ENCODE measurements at places on chromosomes 12 and 14.

DNA sequence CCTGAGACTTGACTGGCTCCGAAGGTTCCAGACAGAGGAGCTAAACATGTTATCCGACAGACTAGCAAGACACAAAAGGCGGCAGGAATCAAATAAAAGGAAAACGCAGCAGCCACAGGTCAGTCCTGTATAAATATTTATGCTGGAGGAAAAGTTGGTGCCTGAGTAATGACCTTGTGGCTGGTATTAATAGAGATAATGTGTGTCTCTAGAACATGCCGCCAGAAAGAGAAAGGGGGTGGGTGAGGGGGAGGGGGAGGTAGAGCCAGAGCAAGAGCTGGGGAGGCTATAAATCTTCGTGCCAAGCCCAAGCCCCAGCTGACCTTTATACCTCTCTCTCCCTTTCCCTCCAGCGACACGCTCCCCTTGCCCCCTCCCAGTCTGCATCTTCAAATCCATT, 590.4 kb downstream of the MED13L start:
- DNase-seq: no peak

DNA sequence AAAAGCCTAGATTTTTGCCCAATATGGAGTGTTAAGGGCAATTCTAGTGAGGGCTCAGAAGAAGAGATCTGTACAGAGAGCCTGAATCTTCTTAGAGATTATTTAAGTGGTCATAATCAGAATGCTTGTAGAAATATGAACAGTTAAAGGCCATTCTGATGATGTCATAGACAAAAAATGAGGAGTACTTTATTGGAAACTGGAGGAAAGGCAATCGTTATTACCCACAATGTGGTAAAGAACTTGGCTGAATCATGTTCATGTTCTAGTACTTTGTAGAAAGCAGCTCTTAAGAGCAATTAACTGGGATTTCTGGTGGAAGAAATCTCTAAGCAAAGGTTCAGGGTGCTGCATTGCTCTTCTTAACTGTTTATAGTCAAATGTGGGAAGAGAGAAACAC, 36.4 kb upstream of the SYT10 start:
- DNase-seq: no peak

DNA sequence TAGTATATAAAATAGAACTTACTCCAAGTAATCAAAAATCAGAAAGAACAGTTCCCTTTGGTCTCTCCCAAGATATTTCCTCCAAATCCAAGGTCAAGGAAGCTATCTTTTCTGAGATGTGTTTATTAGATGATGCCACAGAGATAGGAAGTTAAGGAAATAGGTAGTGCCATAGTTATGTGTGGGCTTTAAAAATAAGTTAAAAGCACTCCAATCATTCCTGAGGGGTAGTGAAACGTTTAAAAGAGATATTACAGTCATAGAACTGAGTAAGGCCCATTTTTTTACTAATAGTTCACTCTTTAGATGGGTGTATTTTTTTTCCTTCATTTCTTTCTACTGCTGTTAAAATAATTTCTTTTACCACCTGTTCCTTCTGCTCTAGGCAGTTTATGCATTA, 1630.9 kb upstream of the SEL1L start:
- DNase-seq: no peak

DNA sequence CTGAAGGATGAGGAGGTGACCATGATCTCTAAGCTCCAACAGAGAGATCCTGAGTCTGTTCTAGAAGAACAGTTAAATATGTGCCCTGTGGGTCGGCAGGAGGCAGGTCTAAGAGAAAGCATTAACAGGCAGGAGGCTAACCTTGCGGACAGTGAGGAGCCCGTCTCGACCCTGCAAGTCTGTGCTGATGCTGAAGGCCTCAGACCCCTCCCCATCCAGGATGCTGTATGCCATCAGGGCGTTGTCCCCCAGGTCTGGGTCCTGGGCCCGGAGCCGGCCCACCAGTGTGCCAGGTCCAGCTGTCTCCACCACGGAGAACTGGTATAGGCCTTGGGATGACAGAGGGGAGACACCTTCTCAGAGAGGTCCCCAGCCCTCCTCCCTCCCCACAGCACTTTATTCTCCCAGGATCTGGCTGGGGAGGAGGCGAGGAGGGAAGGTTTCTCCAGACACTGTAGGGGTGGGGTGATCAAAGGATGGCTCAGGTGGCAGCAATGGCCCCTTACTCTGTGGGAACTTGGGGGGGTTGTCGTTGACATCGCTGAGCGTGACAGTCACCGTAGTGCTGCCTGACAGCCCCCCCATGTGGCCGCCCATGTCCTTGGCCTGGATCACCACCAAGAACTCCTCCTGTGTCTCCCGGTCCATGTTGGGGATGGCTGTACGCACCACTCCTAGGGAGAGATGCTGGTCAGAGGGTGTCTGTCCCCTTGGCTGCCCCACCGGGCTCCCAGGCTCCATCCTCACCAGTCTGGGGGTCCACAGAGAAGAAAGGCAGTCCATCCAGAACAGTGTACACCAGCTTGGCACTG, 3.1 kb downstream of the CDH24 start:
- DNase-seq: no peak

GRCh38 chr14:51716610-51717009, 64.9 kb downstream of the FRMD6 start:
- DNase-seq: no peak

- no peak for DNase-seq
Measured at GRCh38 chr12:46904406-46905238, 78.8 kb upstream of the SLC38A4 start.

- DNase-seq: no peak
Measured at GRCh38 chr12:71719647-71720370, 33.9 kb downstream of the TMEM19 start.

DNA sequence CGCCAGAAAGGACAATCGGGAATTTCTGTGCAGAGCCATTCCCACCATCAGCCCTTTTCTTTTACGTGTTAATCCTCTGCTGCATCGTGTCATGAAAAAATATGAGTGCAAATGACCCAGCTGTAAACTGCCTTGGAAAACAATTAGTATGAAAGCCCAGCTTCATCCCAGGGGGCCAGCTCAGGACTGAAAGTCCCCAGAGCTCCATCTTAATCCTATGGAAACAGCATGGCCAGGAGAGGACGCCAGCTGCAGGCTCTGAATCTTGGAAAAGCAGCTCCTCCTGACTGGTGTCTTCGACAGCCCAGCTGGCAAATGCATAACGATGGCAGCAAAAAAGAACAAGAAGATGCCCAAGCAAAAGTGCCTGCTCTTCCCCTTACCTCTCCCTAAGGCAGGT, 191.5 kb downstream of the NTF3 start:
- DNase-seq: no peak

DNA sequence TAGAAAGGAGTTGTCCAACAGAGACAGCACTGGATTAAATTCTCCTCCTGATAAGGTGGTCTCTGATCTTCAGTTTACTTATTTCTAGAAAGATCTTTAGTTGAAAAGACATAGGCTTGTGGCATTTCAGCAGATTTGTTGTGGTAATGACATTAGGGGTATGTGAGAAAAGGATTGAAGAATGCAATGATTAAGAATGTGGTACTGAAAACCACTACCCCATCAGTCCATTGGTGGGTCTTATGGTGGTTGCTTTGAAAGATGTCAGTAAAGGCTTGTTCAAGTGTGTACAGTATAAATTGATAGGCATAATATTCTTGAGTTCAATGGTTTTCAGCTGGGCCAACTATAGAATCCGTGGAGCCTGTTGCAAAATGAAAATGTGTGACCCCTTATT, 10.8 kb downstream of the PPFIBP1 start:
- no peak for DNase-seq

DNA sequence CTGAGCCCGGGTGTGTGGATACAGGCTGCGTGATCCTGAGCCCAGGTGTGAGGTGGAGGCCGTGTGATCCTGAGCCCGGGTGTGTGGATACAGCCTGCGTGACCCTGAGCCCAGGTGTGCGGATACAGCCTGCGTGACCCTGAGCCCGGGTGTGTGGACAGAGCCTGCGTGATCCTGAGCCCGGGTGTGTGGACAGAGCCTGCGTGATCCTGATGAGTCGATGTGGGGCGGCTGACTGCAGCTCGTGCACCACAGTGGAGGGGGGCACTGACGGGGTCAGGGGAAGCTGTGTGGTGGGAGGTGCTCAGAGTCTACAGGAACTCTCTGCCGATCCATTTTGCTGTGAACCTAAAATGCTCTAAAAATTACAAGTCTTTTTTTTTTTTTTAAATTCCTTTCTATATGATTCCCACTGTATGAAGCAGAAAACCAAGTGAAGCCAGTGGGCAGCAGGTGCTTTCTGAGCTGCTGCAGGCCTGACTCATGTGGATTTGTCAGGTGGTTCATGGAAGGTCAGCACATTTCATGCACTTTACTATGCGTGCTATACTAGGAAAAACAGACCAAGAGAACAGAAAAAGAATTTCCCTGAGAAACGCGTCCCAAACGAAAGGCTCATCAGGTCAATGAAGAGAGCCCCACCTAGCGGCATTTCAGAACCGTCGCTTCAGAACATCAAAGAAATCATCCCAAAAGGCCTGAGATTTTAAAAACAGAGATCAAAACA, 19.3 kb downstream of the BRF1 start:
- peak; percentile 36 for DNase-seq

GRCh38 chr12:4771172-4771959, 51.2 kb downstream of the GALNT8 start:
- no peak for DNase-seq

- DNase-seq: no peak
Measured at GRCh38 chr12:128976120-128976738, 123.0 kb downstream of the GLT1D1 start.

DNA sequence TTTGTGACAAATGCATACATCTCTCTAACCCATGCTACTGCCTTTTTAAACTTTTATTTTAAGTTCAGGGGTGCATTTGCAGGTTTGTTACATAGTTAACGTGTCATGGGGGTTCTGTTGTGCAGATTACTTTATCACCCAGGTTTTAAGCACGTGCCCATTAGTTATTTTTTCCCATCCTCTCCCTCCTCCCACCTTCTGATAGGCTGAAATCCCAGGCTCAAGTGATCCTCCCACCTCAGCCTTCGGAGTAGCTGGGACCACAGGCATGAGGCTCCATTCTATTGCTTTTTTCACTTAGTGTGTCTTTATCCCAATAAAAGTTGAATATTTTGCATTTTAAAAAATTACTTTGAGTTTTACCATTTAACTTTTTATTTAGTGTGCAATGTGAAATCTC, 68.9 kb downstream of the BAZ1A start:
- DNase-seq: no peak

GRCh38 chr14:93100100-93100499, 15.6 kb downstream of the ITPK1 start:
- DNase-seq: no peak

DNA sequence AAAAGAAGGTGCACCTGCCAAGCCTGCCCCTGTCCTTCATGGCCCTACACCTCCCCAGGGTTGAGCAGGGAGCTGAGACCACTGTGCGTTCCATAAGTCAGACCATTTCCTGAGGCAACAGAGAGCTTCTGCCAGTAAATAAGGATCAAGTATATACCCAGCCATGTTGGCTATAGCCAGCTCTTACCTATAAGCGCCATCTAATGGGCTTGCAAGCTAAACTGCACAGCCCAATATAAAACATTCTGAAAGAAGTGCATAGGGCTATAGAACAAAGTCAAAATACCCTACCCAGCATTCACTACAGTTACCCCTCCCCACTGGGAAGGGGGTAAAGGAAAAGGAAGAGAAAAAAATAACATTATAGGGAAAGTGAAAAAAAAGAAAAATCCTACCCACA, 59.3 kb upstream of the SCAF11 start:
- no peak for DNase-seq

GRCh38 chr14:76729953-76730505, 31.2 kb upstream of the VASH1 start:
- DNase-seq: no peak

- no peak for DNase-seq
Measured at GRCh38 chr14:26187996-26188620, 409.7 kb downstream of the NOVA1 start.

DNA sequence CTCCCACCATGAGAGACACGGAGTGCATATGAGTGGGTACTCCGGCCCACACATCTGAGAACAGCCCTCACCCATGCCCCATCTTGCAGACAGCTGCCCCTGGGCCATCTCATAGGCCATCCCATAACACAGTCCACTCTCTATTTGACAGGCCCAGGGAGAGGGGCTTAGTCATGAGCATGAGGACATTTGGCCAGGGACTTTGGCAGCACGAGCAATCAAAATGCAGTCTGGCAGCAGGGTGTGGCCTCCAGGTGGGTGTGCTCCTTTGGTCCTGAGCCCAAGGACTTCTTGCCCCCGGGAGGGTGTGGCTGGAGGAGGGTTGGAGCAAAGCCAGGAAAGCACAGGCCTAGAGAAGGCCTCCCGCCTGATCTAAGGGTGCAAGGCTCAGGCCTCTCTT, 25.6 kb downstream of the EMP1 start:
- no peak for DNase-seq

- DNase-seq: no peak
Measured at GRCh38 chr14:70696026-70696425, 54.3 kb downstream of the TTC9 start.

GRCh38 chr14:74263181-74263580, 23.9 kb downstream of the VSX2 start:
- no peak for DNase-seq

GRCh38 chr12:22250762-22251161, 83.7 kb downstream of the ST8SIA1 start:
- DNase-seq: no peak

DNA sequence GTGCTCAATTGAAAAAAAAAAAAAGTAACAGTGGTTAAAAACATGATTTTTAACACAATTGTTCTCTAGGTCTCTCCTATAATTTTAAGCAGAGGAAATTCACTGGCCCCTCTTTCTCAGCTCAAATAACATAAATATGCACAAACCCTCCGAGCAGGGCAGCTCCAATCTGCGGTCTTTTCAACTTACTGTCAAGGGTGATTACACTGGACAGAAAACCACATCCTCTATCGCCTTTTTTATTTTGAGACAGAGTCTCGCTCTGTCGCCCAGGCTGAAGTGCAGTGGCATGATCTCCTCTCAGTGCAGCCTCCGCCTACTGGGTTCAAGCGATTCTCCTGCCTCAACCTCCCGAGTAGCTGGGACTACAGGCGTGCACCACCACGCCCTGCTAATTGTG, 16.5 kb upstream of the GABARAPL1 start:
- no peak for DNase-seq

GRCh38 chr12:103975368-103975767, 9.7 kb downstream of the TDG start:
- no peak for DNase-seq

- DNase-seq: no peak
Measured at GRCh38 chr14:55834390-55834789, 254.4 kb downstream of the KTN1 start.

- no peak for DNase-seq
Measured at GRCh38 chr14:103653805-103654204, 24.8 kb downstream of the KLC1 start.

DNA sequence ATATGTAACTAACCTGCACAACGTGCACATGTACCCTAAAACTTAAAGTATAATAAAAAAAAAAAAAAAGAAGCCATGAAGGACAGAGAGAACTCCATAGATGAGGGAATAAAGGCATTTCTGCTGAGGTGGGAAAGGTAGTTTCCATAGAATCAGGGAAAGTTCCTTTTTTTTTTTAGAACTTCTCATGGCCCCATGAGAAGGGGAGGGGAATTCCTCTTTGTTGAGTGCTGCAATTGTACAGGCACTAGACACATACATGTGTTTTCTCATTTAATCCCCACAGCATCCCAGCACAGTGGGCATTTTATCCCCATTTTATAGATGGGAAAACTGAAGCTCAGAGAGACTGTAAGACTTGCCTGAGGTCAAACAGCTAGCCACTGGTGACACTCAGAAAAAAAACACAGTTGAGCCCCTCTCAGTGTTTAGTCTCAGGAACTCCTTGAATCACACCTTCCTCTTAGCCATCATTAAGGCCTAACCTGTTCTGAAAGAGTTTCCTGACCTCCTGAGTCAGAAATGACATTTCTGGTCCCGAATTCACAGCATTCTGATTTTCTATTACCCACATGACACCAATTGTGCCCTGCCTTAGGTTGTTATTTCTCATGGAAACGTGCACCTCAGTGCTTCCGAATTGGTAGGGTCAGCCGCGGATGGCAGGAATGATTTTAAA, 189.3 kb upstream of the G2E3 start:
- no peak for DNase-seq

Data from SW 1271 (cell line).